Left ventricle myocardium inferior (tissue), 1 donor: ENCODE measurements at places on chromosomes 1 and 21.

GRCh38 chr1:201272799-201273198 is 10.5 kb upstream of the PKP1 start:
- no peak overlapping the region for H3K27ac ChIP-seq
- H3K27me3 ChIP-seq, result peaks cover 41% of the 10 kb centered on the region
- no peak for DNase-seq
- no peak overlapping the region for H3K4me3 ChIP-seq

DNA sequence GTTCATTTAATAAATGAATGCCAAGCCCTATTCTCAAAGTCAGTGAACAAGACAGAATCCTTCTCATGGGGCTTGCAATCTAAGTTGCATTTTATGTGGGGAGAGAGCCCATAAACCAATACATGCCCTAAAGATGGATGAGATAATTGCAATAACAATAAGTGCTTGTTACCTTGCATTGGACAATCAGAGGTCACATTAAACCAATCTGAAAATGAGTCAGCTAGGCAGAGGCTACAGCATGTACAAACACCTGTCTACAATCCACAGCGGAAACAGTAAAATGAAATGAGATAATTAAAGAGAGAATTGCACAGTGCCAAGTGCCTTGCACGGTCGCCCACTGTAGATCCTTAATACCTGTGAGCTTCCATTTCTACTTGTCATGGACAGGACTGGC is 7.4 kb upstream of the IGFN1 start:
- peaks cover 31% of the 10 kb centered on the region for H3K27me3 ChIP-seq
- H3K4me3 ChIP-seq, result no peak overlapping the region
- no peak overlapping the region for H3K27ac ChIP-seq
- H3K36me3 ChIP-seq, result no peaks in the 10 kb centered on the region
- DNase-seq, result no peak
- H3K4me1 ChIP-seq, result no peaks in the 10 kb centered on the region

- peaks cover 24% of the 10 kb centered on the region for H3K4me1 ChIP-seq
- no peak overlapping the region for H3K27ac ChIP-seq
- no peaks in the 10 kb centered on the region for H3K27me3 ChIP-seq
- H3K4me3 ChIP-seq, result no peak overlapping the region
- no peaks in the 10 kb centered on the region for H3K36me3 ChIP-seq
These were observed 41.3 kb upstream of the TACSTD2 start for GRCh38 chr1:58618303-58618702.

DNA sequence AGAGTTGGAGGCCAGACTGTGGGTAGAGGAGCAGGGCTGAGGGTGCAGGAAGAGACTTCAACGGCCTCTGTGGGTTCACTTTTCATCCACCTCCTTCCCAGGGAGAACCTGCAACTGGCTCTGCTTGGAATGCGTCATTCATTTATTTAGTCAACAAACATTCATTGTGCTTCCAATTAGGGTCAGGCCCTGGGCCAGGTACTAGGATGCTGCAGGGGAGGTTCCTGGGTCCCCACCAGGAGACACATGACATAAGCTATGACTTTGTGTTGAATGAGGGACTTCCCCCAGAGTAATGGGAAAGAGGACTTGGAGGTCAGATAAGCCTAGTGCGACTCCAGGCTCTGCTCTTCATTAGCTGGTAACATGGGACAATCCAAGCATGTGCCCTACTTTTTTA is 46.3 kb upstream of the RPL11 start:
- no peaks in the 10 kb centered on the region for H3K36me3 ChIP-seq
- peak overlapping the region; percentile 44 for H3K27ac ChIP-seq
- no peaks in the 10 kb centered on the region for H3K27me3 ChIP-seq
- peaks cover 15% of the 10 kb centered on the region for H3K4me1 ChIP-seq
- H3K4me3 ChIP-seq, result no peak overlapping the region
- DNase-seq, result no peak

DNA sequence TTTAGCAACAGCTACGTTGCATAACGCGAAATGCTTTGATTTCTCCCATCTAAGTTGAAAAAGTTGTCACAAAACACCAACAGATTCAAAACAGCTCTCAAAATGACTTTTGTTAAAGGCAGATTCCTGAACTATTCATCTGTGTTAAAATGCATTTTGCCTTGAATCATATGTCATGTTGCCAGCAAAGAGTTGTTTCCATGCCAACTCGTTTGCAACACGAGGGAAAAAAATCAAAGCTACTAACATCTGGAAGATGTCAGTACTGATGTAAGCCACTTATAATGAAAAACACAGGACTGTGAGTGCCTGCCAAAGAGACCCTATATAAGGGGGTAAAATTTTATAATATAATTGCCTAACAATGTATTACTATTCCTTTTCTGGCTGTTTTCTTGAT is 182.7 kb upstream of the PTBP2 start:
- DNase-seq, result no peak
- H3K36me3 ChIP-seq, result no peaks in the 10 kb centered on the region
- peak overlapping the region; percentile 91 for H3K27ac ChIP-seq
- H3K4me3 ChIP-seq, result no peak overlapping the region

GRCh38 chr1:245290836-245291235 is 136.1 kb downstream of the KIF26B start:
- no peaks in the 10 kb centered on the region for H3K4me1 ChIP-seq
- no peaks in the 10 kb centered on the region for H3K36me3 ChIP-seq
- no peak overlapping the region for H3K4me3 ChIP-seq
- H3K27ac ChIP-seq, result no peak overlapping the region

DNA sequence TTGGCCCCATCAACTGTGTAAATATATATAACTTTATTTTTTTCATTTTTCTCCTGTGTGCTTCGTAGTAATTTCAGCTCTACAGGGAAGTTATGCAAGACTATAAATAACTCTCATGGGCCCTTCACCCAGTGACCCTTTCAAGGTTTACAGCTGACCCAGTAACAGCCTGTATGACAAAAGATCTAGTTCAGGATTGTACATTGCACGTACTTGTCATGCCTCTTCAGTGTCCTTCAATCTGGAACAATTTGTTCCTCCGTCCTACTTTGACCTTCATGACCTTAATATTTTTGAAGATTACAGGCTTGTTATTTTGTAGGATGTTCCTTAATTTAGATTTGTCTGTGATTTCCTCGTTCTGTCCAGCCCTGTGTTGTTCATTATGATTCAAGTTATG is 40.5 kb downstream of the BRINP2 start:
- peaks cover 45% of the 10 kb centered on the region for H3K4me1 ChIP-seq
- no peak overlapping the region for H3K4me3 ChIP-seq
- H3K36me3 ChIP-seq, result no peaks in the 10 kb centered on the region
- no peaks in the 10 kb centered on the region for H3K27me3 ChIP-seq

- H3K36me3 ChIP-seq, result no peaks in the 10 kb centered on the region
- H3K27ac ChIP-seq, result no peak overlapping the region
- peak; percentile 83 for DNase-seq
- H3K4me1 ChIP-seq, result peaks cover 12% of the 10 kb centered on the region
- H3K4me3 ChIP-seq, result no peak overlapping the region
These were observed 15.8 kb upstream of the S100A11 start for GRCh38 chr1:152052606-152053005.

- no peak for DNase-seq
- H3K27me3 ChIP-seq, result peaks cover 33% of the 10 kb centered on the region
- no peak overlapping the region for H3K4me3 ChIP-seq
- no peaks in the 10 kb centered on the region for H3K4me1 ChIP-seq
- no peaks in the 10 kb centered on the region for H3K36me3 ChIP-seq
These were observed 366.3 kb downstream of the HHAT start for GRCh38 chr1:210695026-210695425.

DNA sequence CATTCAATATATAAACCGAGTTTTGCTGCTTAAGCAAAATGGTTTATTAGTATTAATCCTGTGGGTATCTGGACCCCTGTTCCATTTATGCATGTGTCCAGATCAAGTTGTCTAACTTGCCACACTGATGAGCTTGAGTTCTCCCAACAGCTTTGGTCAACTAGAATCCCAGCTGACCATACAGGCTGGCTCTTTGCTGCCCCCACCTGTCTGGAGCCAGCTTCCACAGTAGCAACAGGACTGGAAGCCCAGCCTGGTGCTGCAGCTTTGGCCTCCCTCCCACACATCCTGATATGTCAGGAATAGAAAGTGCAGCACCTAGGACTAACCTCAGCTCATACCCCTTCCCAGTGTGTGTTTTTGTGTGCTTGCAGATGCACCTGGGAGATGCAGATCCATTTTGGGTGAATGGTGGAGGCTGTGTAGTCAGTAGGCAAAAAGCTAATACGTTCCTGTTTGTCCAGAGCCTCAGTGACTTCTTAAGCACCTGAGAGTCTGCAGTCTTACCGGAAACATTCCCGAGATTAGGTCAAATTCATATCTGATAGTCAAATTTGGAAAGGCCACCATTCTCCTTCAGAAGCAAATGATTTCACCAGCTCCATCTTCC is 40.9 kb upstream of the BEND5 start:
- no peak overlapping the region for H3K27ac ChIP-seq
- H3K4me1 ChIP-seq, result no peaks in the 10 kb centered on the region
- peaks cover 3% of the 10 kb centered on the region for H3K27me3 ChIP-seq

DNA sequence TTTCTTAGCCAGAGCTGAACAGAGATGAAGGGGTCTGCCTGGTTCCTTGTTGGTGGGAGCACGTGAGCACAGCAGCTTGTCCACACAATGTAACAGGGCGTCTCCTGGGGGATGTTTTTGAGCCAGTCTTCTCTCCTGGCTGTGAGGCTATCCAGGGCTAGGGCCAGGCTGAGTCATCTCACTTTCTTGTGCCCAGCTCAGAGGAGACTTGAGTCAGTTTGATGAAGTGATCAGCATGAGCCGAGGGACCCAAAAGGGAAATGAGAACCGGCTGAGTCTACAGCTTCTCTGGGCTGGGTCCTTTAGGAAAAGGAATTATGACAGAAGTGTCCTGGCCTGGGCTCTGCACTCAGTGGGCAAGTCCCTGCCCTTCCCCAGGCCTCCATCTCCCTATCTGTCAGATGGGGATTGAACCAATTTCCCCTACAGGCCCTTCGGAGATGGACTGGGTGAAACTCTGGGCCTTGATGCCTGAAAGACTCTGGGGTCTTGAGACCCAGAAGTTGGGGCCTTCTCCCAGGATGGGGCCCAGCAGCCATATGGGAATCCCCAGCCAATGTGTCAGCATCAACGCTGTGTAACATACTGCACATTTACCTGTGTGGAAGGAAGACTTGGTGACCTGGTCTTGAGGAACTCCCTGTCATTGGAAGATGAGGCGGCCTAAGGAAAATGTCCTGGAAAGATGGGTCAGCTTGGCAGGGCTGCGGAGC is 36.6 kb downstream of the DMRTB1 start:
- H3K36me3 ChIP-seq, result no peaks in the 10 kb centered on the region
- no peak overlapping the region for H3K4me3 ChIP-seq
- no peak overlapping the region for H3K27ac ChIP-seq
- peaks cover 85% of the 10 kb centered on the region for H3K27me3 ChIP-seq
- DNase-seq, result no peak

- H3K4me3 ChIP-seq, result no peak overlapping the region
- no peaks in the 10 kb centered on the region for H3K4me1 ChIP-seq
- no peak overlapping the region for H3K27ac ChIP-seq
These were observed 402.1 kb downstream of the SETD4 start for GRCh38 chr21:35658242-35658641.

DNA sequence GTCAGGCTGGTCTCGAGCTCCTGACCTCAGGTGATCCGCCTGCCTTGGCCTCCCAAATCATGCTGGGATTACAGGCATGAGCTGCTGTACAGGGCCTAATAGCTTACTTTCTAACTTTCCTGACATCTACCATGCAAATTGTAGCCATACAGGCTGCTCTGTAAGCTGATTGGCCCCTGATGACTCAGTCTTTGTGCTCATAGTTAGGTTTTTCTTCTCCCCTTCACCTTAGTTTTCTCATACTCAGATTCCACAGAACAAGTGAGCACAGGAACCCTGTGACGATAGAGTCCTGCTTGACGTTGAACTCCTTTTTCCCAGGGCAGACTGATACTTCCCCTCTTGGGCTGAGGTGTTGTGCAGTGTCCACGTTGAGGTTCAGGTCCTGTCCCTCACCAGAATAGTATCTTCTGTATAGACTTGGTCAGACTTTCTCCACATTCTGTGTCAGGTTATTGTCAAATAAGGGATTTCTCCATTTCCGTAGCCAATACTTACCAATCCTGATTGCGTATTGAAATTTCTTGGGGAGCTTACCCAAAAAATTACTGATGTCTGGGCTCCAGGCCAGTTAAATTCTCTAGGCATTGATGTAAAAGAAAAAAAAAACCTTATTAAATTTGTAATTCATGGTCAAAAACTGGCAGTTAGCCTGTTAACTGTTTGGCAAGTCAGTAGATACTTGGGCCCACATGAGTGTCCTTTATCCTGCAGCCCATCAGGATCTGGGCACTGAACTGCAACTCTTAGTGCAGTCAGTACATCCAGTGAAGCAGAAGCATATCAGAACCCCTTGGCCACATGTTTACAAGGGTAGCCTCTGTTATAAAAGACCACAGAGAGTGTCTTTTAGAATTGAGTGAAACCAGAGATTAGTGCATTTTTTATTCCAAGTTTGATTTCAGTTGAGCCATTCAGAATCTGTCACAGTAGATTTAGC is 118.2 kb downstream of the DYRK1A start:
- peaks cover 38% of the 10 kb centered on the region for H3K36me3 ChIP-seq
- H3K27ac ChIP-seq, result peak overlapping the region; percentile 13

- H3K4me3 ChIP-seq, result no peak overlapping the region
- DNase-seq, result no peak
- no peaks in the 10 kb centered on the region for H3K36me3 ChIP-seq
- no peaks in the 10 kb centered on the region for H3K27me3 ChIP-seq
- peaks cover 2% of the 10 kb centered on the region for H3K4me1 ChIP-seq
These were observed 21.5 kb upstream of the MTARC2 start for GRCh38 chr1:220726634-220727033.

DNA sequence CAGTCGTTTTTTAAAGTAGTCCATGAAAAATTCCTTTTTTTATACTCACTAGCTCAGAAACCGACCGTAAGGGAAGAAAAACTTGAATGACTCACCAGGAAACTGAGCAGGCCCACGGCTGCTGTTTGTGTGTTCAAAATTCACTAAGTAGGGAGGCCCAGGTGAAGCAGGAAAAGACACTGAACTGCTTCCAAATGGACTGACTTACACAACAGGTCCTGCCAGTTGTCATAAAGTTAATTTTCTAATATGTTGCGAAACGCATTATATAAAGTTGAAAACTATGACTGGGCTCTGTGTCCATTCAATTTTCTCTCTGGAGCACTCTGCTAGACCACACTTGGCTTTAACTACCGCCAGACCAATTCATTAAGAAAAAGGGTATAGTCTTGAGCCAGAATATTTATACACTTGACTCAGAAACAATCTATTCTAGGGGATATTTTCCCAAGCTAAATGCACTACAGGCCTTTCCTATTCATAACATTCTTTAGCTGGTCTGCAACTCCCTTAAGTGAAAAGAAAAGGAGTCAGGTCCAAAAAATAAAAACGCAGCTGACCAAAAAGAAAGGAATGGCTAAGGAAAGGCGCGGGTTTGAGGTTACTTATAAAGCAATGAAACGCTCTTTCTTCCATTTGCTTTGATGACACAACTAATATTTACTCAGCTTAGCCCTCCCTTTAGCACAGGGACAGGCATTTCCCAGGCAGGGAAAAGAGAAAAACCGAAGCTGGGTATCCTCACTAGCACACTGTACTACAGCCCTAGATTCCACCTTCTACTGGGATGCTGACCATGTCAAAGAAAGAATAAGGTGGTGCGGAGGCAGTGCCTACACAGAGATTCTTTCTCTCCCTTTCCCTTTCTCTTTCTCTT is 306.3 kb upstream of the ESRRG start:
- no peak for DNase-seq
- H3K27ac ChIP-seq, result no peak overlapping the region
- H3K36me3 ChIP-seq, result no peaks in the 10 kb centered on the region
- no peaks in the 10 kb centered on the region for H3K27me3 ChIP-seq
- peaks cover 35% of the 10 kb centered on the region for H3K4me1 ChIP-seq
- no peak overlapping the region for H3K4me3 ChIP-seq

GRCh38 chr1:200411406-200412257 is 1.8 kb upstream of the ZNF281 start:
- no peak overlapping the region for H3K4me3 ChIP-seq
- DNase-seq, result no peak
- peaks cover 9% of the 10 kb centered on the region for H3K36me3 ChIP-seq
